Vagina (tissue), 2 donors: ENCODE measurements at places on chromosomes 1 and 21. TPM values are rescaled to one million over a fixed set of nuclear protein-coding genes. Genes with fewer than 3 reads are reported as not detected.

Gene PCP4
- total RNA-seq, result 174 TPM

Gene CELF3
- 0.25 TPM for total RNA-seq

Gene DMBX1
- total RNA-seq, result 0.25 TPM

Gene COL11A1
- total RNA-seq, result not detected

Gene CACNA1S
- not detected for total RNA-seq

Gene APOBEC4
- total RNA-seq, result not detected

Gene INTS7
- total RNA-seq, result 10.8 TPM

Gene PTPN22
- 7.4 TPM for total RNA-seq

Gene FCRL5
- 0.49 TPM for total RNA-seq

Gene ZNF678
- total RNA-seq, result 15.2 TPM

DNA sequence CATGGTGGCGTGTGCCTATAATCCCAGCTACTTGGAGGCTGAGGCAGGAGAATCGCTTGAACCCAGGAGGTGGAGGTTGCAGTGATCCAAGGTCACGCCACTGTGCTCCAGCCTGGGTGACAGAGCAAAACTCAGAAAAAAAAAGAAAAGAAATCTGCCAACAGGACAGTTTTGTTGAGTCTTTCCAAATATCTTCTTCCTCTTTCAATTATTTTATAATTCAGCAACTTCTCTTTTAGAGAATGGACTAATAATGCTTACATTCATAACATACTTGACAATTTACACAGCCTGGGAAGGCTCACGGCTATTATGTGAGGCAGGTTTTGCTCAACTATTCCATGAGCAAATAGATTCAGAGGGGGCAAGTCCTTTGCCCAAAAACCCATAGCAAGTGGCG is 18.1 kb downstream of the CNR2 start:
- no peaks in the 10 kb centered on the region for H3K4me1 ChIP-seq
- no peaks in the 10 kb centered on the region for H3K36me3 ChIP-seq
- no peak overlapping the region for H3K27ac ChIP-seq
- no peaks in the 10 kb centered on the region for H3K27me3 ChIP-seq
- no peak overlapping the region for H3K4me3 ChIP-seq

DNA sequence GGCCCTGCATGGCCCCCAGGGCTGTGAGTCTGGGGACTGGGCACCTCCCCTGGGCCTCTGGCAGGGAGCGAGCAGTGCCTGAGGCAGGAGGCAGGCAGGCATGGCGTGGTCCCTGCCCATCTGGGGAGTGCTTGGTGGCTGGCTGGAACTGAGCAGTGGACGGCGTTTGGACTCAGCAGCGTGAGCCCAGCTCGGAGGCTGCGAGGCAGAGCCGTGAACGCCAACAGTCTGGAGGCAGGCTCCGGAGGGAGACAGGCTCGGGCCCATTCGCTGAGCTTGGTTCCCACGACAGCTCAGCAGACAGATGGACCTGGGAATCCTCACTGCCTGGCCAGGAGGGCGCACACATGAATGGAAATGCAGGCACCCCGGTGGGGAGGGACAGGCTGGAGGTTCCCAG is 160.7 kb upstream of the POU3F1 start:
- no peaks in the 10 kb centered on the region for H3K36me3 ChIP-seq
- H3K27ac ChIP-seq, result no peak overlapping the region
- H3K4me1 ChIP-seq, result no peaks in the 10 kb centered on the region
- DNase-seq, result no peak
- no peak overlapping the region for H3K4me3 ChIP-seq
- no peaks in the 10 kb centered on the region for H3K27me3 ChIP-seq

DNA sequence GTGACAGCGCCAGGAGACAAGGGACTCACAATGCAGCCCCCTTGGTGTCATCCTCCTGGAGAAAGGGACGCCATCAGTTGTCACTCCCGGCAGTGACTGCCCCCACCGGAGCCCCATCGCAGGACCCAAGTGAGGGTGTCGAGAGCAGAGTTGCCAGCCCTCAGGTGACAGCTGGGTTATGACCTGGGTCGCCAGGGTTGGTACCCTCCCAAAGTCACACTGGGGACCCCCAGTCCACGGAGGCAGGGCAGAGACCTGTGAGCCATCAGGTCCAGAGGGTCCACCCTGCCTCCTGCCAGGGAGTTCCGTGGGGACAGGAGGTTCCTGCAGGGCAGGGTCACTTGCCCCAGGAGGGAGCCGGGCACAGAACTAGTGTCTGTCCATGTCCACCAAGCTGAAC is 78.2 kb upstream of the IFFO2 start:
- H3K4me3 ChIP-seq, result no peak overlapping the region
- peak overlapping the region; percentile 35 for H3K27ac ChIP-seq
- peaks cover 19% of the 10 kb centered on the region for H3K4me1 ChIP-seq
- no peak for DNase-seq
- no peaks in the 10 kb centered on the region for H3K36me3 ChIP-seq

DNA sequence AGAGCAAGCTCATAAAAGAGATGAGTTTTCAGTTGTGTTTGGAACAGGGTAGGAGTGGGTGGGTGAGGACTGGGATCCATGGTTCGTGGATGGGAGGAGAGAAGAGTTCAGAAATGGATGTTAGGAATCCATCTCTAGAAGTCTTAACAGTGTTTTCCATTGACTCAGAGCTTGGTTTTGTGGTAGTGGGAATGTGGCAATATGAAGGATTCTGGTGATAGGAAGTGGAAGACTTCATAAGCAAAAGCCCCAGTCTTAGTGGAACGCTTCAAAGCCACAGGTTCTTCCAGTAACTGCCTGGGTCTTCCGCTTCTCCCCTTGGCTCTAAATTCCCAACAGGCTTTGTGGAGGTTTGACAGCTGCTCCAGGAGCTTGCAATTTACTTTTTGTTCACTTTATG is 167.9 kb downstream of the KCNJ6 start:
- H3K27me3 ChIP-seq, result no peaks in the 10 kb centered on the region
- H3K36me3 ChIP-seq, result no peaks in the 10 kb centered on the region
- no peaks in the 10 kb centered on the region for H3K4me1 ChIP-seq
- H3K4me3 ChIP-seq, result no peak overlapping the region
- H3K27ac ChIP-seq, result no peak overlapping the region

GRCh38 chr1:61609040-61609439 is 115.9 kb downstream of the TM2D1 start:
- H3K27ac ChIP-seq, result no peak overlapping the region
- no peak overlapping the region for H3K4me3 ChIP-seq
- H3K36me3 ChIP-seq, result no peaks in the 10 kb centered on the region
- H3K4me1 ChIP-seq, result peaks cover 22% of the 10 kb centered on the region

DNA sequence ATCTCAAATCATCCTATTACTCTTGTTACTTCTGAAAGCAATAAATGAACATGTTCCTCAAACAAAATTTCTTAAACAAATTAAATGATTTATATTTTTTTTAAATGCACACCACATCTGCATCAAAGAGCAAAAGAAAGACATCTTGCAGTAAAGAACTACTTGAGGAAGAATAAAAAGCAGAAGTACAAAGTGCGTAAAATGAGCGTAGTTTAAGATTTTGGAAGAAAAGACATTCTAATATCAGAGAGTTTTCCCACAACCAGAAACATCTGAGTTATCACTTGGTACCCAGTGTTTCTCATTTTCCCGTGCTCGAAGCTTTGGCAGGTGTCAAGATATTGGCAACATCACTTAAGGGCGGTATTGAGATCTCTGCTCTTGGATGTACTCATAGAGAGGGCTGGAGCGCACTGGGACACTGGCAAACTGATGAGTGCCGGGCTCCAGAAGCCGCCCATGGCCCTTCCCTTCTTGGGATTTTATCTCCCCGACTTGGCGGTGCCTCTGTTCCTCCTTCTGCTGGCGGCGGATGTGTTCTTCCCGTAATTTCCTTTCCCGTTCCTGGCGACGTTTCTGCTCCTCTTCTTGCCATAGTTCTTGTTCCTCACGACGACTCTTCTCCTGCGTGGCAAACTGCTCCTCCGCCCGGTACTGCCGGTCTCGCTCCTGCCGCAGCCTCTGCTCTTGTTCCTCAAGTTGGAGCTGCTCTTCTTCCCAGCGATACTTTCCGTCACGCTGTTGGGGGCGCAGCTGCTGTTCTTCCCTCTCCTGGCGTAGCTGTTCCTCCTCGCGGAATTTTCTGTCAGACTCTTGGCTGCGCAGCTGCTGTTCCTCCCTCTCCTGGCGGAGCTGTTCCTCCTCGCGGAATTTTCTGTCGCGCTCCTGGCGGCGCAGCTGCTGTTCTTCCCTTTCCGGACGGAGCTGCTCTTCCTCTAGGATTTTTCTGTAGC is 7.9 kb downstream of the TCHH start:
- H3K4me3 ChIP-seq, result no peak overlapping the region
- peaks cover 34% of the 10 kb centered on the region for H3K4me1 ChIP-seq
- DNase-seq, result no peak
- no peaks in the 10 kb centered on the region for H3K36me3 ChIP-seq
- peaks cover 12% of the 10 kb centered on the region for H3K27me3 ChIP-seq

- DNase-seq, result no peak
- peak overlapping the region; percentile 31 for H3K27ac ChIP-seq
- H3K4me1 ChIP-seq, result peaks cover 11% of the 10 kb centered on the region
- H3K36me3 ChIP-seq, result no peaks in the 10 kb centered on the region
- no peaks in the 10 kb centered on the region for H3K27me3 ChIP-seq
- no peak overlapping the region for H3K4me3 ChIP-seq
These were observed 10.9 kb upstream of the ALDH4A1 start for GRCh38 chr1:18913065-18913835.

- peak; percentile 16 for DNase-seq
- H3K4me1 ChIP-seq, result no peaks in the 10 kb centered on the region
- no peaks in the 10 kb centered on the region for H3K36me3 ChIP-seq
- no peaks in the 10 kb centered on the region for H3K27me3 ChIP-seq
- H3K4me3 ChIP-seq, result no peak overlapping the region
- H3K27ac ChIP-seq, result no peak overlapping the region
These were observed 77.3 kb upstream of the GALNT2 start for GRCh38 chr1:229989591-229990248.

DNA sequence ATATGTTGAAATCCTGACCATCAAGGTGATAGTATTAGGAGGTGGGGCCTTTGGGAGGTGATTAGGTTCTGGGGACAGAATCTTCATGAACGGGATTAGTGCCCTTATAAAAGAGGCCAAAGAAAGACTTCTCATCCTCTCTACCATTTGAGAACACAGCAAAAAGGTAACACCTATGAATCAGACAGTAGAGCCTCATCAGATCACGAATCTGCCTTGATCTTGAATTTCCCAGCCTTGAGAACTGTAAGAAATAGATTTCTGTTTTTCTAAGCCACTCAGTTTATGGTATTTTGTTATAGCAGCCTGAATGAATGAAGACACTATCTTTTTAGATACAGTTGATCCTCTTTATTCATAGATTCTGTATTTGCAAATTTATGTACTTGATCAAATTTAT is 206.9 kb upstream of the EDN2 start:
- H3K27me3 ChIP-seq, result no peaks in the 10 kb centered on the region
- no peaks in the 10 kb centered on the region for H3K36me3 ChIP-seq
- no peak overlapping the region for H3K27ac ChIP-seq
- H3K4me3 ChIP-seq, result no peak overlapping the region
- H3K4me1 ChIP-seq, result no peaks in the 10 kb centered on the region

GRCh38 chr1:91282695-91283420 is 121.8 kb downstream of the HFM1 start:
- H3K4me3 ChIP-seq, result no peak overlapping the region
- no peaks in the 10 kb centered on the region for H3K4me1 ChIP-seq
- no peaks in the 10 kb centered on the region for H3K36me3 ChIP-seq
- H3K27ac ChIP-seq, result no peak overlapping the region

- H3K27me3 ChIP-seq, result no peaks in the 10 kb centered on the region
- no peak overlapping the region for H3K27ac ChIP-seq
- H3K36me3 ChIP-seq, result no peaks in the 10 kb centered on the region
- no peaks in the 10 kb centered on the region for H3K4me1 ChIP-seq
- no peak for DNase-seq
These were observed 11.6 kb downstream of the ST6GALNAC3 start for GRCh38 chr1:76086109-76086508.

- DNase-seq, result no peak
- no peaks in the 10 kb centered on the region for H3K27me3 ChIP-seq
- peak overlapping the region; percentile 69 for H3K27ac ChIP-seq
- no peaks in the 10 kb centered on the region for H3K36me3 ChIP-seq
These were observed 42.2 kb upstream of the GOLT1A start for GRCh38 chr1:204255966-204256365.

GRCh38 chr1:44947774-44948311 is 38.6 kb downstream of the EIF2B3 start:
- H3K36me3 ChIP-seq, result no peaks in the 10 kb centered on the region
- no peaks in the 10 kb centered on the region for H3K27me3 ChIP-seq
- DNase-seq, result no peak
- H3K27ac ChIP-seq, result no peak overlapping the region

DNA sequence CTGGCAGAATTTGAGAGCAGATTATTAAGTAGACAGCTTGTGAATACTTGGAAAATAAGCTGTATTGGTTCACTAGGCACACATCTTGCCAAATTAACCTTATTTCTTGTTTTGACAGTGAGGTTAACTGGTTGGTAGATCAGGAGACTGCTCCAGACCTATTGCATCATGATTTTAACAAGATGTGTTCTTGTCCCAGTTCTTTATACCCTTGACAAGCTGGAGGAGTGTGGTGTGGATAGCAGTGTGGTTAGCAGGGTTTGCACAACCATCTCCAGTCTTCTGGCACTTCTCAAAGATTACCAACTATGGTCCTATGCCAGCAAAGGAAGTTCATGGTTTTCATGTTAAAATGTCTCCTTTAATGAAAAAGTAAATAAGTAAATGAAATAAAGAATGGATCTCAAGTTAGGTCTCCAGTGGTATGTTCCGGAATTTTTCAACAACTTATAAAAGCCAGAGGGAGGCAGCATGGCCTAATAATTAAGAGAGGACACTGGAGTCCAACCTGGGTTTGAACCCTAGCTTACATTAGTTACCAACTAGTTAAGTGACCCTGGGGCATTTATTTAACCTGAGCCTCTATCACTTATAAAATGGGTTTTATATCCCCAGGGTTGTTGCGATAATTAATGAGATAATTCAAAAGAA is 34.1 kb downstream of the DDX20 start:
- DNase-seq, result no peak
- no peak overlapping the region for H3K27ac ChIP-seq
- no peaks in the 10 kb centered on the region for H3K27me3 ChIP-seq
- no peaks in the 10 kb centered on the region for H3K36me3 ChIP-seq

DNA sequence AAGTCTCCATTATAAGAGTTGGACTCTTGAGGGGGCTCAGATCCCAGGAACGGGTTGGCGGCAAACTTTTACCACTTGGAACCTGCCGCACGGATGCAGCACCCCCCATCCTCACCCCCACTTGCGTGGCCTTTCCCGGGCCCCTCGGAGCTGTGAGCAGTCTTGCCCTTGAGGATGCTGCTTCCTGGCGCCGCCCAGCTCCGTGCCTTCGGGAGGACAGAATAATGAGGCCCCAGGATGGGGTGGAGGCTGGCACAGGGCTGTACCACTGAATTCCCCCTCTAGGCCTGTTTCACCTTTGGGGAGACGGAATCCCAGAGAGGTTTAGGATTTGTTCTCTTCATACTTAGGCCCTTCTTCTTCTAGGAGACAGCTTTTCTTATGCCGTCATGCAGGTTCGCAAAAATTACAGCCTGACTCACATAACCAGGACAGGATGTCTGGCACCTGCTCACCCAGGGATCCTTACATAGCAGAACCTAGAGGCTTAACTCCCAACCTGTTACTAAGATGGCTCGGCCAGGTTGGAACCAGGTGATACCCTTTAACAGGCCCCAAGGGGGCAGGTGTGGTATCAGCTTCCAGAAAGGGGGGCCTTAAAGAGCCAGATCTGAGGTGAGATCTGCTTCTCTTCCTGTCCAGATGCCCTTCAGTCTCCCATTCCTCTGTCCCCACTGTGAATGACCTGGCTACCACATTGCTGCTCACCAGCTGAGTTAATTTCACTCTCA is 1.5 kb downstream of the TRNP1 start:
- peak overlapping the region; percentile 89 for H3K4me3 ChIP-seq
- H3K36me3 ChIP-seq, result no peaks in the 10 kb centered on the region
- H3K27me3 ChIP-seq, result no peaks in the 10 kb centered on the region
- no peak for DNase-seq

- no peaks in the 10 kb centered on the region for H3K27me3 ChIP-seq
- DNase-seq, result no peak
- H3K36me3 ChIP-seq, result no peaks in the 10 kb centered on the region
- H3K27ac ChIP-seq, result no peak overlapping the region
- no peak overlapping the region for H3K4me3 ChIP-seq
These were observed 36.8 kb downstream of the FMO3 start for GRCh38 chr1:171127501-171127900.
